ENCODE measurements at places on chromosomes 7 and 10. TPM values are rescaled to one million over a fixed set of nuclear protein-coding genes. Genes with fewer than 3 reads are reported as not detected.

ZNF804B gene
- total RNA-seq, result not detected

DNA sequence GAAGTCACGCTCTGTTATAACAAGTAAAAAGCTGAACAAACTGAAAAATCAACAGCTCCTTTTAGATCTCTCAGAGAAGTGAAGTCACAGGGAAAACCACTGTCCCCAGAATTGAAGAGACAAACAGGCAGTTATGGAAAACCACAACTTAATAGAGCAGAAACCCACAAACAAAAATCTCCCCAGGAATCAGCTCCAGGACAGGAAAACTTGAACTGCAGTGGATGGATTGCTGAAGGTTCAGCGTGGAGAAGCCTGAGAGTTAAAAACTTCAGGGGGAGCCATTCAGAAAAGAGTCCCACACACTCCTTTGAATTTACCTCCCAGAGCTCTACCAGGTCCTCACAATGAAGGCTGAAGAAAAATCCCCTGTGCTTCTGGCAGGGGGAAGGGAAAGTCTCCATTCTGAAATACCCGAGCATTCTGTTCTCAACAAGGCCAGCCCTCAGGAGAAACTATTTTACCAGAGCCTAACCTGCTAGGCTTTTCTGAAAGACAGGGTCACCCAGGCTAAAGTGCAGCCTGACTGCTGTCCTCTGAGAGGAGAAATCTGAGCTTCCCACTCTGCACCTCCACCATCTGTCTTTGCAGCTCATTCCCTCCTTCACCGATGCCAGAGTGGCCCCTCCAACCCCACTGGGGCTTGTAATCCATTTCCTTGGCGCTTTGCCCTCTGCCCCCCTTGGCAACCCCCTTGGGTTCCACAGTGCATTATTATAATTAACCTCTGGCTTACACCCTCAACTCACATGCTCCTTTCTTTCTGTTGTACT, 65.0 kb upstream of the CCNY start:
- no peak overlapping the region for H3K4me3 ChIP-seq
- H3K36me3 ChIP-seq, result no peaks in the 10 kb centered on the region
- H3K27ac ChIP-seq, result no peak overlapping the region
- peak; percentile 10 for DNase-seq
- H3K27me3 ChIP-seq, result peaks cover 2% of the 10 kb centered on the region

KLF14 gene
- total RNA-seq, result not detected

DNA sequence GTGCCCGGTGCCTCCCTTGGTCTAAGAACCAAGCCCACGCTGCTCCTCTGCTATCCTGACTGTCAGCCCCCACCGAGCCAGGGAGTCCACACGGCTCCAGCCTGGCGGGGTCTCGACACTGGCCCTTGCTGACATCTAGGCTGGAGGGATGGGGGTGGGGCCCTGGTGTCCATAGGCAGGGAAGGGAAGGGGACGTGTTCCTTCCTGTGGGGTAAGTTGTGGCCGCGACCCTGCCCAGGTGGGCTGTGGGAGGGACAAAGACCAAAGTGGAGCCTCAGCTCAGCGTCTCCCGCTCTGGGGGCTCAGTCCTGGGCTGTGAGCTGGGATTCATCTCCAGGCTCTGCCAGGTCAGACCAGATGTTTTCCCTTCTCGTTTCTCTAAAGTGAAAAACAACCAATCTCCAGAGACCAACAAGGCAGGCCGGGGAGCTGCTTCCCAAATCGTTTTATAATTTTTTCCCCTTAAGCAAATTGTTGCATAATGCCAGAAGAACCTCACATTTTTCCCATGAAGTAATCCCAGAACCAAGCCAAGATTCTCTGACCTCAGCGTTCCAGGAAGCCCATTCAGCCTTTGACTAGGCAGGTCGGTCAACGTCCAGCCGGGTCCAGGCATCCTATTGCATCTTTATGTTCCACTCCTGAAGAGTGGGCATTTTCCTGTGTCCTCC, 101.2 kb downstream of the RGS10 start:
- peak; percentile 79 for DNase-seq
- peaks cover 8% of the 10 kb centered on the region for H3K4me1 ChIP-seq
- no peak overlapping the region for H3K27ac ChIP-seq

ANKIB1 gene
- total RNA-seq, result 83.3 TPM

GIMAP5 gene
- not detected for total RNA-seq

GRCh38 chr7:50774319-50774718, 8.4 kb downstream of the GRB10 start:
- peaks cover 5% of the 10 kb centered on the region for H3K36me3 ChIP-seq
- no peak overlapping the region for H3K4me3 ChIP-seq
- no peak for DNase-seq
- no peaks in the 10 kb centered on the region for H3K27me3 ChIP-seq

- H3K27ac ChIP-seq, result no peak overlapping the region
- no peak for DNase-seq
- H3K36me3 ChIP-seq, result no peaks in the 10 kb centered on the region
- H3K4me3 ChIP-seq, result no peak overlapping the region
These were observed 192.3 kb upstream of the ZMIZ1 start for GRCh38 chr10:78876449-78876848.

TRUB1 gene
- 23.0 TPM for total RNA-seq

- peak; percentile 88 for DNase-seq
- H3K4me1 ChIP-seq, result no peaks in the 10 kb centered on the region
- no peaks in the 10 kb centered on the region for H3K27me3 ChIP-seq
- no peaks in the 10 kb centered on the region for H3K36me3 ChIP-seq
- peak overlapping the region; percentile 41 for H3K27ac ChIP-seq
These were observed 264.0 kb downstream of the ARL4A start for GRCh38 chr7:12951397-12951801.

DNA sequence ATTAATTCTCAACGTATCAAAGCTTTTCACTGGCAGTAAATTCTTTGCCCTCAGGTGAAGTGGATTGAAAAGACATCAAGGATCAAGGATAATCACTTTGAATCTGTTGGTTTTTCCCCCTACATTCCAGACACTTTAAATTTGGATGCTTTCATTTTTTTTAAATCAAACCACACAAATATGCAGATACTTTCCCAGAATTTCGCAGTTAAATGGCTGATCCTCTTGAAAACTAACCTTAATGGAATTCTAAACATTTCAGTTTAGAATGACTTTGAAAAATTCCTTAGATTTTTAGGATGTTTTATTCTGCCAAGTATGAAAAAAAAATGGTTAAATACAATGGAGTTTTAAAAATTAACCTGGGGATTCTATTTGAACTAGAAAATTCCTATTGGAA, 325.9 kb downstream of the GFRA1 start:
- H3K27me3 ChIP-seq, result no peaks in the 10 kb centered on the region
- H3K4me1 ChIP-seq, result peaks cover 15% of the 10 kb centered on the region
- no peak overlapping the region for H3K4me3 ChIP-seq

- peak overlapping the region; percentile 32 for H3K27ac ChIP-seq
- H3K4me3 ChIP-seq, result no peak overlapping the region
- H3K4me1 ChIP-seq, result peaks cover 6% of the 10 kb centered on the region
- DNase-seq, result peak; percentile 71
- no peaks in the 10 kb centered on the region for H3K36me3 ChIP-seq
These were observed 12.0 kb upstream of the KLHL7 start for GRCh38 chr7:23093546-23093945.

DNA sequence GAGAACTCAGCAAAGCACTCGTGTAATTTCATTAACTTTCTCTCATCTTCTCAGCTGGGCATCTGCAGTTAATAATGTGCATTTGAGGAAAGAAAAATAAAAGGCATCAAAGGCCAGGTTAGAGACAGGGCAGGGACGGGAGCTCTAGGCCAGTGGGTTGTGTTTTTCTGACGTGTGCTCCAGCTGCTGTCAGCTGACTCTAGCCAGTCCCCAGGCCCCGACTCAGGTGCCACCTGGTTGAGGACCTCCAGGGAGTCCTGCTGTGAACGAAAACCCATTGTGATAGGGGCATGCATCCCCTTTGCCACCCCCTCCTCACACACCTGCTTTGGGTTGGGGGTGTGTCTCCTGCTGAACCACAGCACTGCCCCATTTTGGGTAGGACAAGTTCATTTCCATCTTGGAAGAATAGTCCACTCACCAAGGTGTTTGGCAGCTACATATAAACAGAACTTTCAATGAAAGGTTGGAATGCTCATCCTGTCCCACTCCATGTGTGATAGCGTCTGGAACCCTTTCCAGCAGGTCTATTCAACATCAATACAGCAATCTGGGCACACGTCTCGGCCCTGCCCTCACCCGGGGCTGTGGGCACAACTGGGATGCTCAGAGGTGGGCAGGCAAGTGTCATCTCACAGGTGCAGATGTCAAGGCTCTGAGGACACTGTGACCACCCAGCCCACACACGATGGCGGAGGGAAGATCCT, 146.1 kb upstream of the FAM20C start:
- no peak overlapping the region for H3K4me3 ChIP-seq
- peaks cover 5% of the 10 kb centered on the region for H3K4me1 ChIP-seq
- H3K27me3 ChIP-seq, result peaks cover 18% of the 10 kb centered on the region
- DNase-seq, result no peak

All from astrocyte (in vitro differentiated cells and primary cell).